ENCODE measurements at places on chromosomes 5 and 9.
A peak's percentile ranks its signal among the peaks of the same experiment; 100 is the strongest.

DNA sequence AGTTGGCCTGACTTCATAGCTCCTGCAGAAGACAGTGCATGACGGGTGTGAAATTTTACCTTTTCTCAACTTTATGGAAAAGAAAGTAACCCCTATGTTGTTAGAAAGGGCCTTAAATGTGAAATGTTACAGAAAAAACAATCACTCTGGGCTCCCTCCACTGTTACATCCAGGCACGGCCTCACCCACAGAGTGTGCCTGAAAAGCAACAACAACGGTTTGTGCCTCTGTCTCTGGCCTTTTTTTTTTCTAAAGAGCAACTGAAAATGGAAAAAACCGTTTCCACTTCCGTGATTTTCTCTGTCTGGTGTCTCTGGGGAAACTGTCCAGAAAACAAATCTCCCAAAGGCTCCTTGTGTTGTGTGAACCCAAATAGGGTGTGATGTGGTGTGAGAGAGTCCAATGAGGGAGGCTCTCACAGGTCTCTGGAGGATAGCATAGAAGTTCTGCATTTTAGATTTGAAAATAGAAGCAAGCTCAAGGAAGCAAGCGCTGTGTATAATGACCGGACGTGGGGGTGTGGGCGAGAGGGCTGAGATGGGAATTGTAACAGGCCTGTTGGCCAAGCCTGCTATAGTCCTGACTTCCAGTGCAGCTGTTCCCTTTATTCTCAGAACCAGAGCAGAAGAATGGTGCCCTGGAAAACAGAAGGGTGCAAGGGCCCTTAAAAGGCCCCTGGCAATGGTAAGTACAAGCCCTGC lies 221.8 kb upstream of the TUT7 start:
- no peak for DNase-seq

- no peak for DNase-seq
Measured at GRCh38 chr5:55338810-55339243, 31.0 kb downstream of the MTREX start.

DNA sequence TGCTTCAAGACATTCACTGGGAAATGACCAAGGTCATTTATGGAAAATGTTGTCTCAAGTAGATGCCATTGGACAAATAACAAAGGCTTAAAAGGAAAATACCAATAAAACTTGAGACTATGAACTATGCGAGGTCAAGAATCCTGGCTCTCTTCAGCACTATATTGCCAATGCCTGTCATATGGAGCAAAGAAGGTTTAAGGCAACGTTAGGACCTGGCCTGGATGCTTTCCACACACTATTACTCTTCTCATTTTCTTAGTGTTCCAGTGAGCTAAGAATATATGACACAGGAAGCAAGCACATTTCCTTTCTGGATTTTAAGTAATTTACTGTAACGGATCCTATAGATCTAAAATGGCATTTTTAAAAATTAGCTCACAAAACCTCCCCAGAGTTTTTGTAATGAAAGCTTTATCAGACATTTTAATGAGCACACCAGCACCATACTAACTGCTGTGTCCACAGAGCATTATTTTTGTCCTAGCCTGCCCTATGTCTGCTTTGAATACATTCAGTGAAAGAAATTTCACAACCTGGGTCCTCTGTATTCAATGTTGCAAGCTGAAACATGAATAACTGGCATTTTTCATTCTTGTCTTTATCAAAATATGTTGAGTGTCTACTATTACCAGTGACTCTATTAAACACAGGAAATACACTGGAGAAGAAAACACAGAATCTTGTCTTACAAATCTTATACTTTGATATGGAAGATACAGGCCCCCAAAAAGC lies 315.6 kb downstream of the CETN3 start:
- no peak for DNase-seq

DNA sequence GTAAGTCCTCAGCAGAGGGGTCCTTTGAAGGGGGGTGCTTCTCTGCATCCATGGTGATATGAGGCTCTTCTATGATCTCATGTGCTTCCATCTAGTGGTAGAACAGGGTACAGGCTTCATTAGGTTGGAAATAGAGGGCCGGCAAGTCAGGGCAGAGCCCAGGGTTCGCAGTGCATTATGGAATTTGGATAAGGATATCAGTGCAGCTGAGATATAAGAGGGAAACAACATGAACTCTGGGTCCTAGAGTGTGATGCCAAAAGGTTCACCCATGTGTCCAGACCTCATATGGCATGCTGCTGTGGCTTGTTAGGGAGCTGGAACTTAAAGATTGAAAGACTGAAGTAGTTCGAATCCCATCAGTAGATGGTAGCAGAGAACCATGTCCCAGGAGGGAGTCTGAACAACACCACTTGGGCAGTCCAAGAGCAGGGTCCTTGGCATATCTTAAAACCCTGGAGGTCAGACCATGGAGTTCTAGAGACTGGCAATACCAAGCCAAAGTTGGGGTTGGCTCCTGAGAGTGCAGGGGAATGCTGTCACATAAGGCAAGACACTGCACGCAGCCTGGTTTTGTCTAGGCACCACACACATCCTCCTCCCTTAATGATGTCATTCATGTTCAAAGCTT lies 2.3 kb downstream of the FAM221B start:
- no peak for DNase-seq

GRCh38 chr9:133673258-133673655 lies 37.1 kb downstream of the DBH start:
- DNase-seq = no peak

- DNase-seq = no peak
Measured at GRCh38 chr5:39750661-39751060, 325.9 kb upstream of the DAB2 start.

DNA sequence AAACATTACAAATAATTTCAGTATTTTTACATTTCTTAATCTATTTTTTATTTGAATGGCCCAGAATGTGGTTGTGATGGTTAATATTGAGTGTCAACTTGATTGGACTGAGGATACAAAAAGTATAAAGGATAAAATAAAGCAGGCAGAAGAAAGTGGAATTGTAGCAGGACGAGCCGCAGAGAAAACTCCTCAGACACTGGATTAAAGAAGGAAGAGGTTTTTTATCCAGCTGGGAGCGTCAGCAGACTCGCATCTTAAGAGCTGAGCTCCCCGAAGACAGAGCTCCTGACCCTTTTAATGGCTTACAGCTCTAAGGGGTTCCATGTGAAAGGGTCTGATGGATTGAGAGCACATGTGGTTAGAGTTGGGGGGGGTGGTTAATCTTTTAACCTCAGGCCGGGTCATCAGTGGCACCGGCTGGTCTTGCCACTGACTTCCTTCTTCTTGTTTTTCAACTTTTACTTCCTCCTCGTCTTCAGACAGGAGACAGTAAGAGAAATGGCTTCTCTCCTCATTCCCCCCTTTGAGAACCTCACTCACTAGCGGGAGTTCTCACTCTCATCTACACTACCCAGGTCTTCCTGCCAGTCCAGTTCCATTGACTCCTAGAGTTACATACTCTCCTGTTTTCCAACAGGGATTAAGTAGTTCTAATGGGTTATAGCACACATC lies 80.0 kb downstream of the TMEM161B start:
- DNase-seq = no peak

DNA sequence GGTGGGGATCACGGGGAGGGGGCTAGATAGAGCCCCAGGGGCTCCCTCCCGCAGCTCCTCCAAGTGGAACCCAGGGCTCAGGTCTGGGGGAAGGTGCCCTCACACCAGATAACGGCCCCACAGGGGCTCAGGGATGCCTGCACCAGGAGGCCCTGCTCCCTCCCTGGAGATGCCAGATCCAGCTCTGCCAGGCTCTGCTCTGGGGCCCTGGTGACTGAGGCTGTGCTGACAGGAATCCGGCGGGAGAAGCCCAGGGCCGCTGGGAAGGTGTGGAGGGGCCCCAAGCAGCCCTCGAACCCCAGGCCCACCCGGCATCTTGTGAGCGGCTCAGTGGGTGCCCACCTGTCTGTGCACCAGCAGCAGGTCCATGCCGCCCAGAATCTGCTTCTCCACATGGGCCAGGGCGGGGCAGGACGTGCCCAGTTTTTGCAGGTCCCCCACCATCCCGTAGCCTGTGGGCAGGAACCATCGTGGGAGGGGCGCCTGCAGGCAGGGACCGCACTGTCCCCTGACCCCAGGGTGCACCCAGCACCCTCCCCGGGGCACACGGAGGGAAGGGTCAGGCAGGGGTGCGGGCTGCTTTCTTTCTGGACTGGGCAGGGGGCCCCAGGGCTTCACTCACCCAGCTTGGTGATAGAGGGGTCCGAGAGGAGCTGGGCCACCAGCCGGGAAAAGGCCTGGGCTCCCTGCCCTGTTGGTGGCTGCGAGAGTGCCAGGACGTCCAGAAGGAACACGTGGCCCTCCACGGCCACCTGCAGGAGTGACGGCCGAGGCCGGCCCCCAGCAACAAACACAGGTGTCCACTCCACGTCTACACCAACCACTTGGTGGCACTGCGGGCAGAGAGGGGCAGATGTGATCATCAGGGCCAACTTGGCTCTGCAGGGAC lies 48.9 kb upstream of the NRARP start:
- no peak for DNase-seq

GRCh38 chr5:163385271-163385670 lies 52.1 kb upstream of the CCNG1 start:
- DNase-seq = no peak

DNA sequence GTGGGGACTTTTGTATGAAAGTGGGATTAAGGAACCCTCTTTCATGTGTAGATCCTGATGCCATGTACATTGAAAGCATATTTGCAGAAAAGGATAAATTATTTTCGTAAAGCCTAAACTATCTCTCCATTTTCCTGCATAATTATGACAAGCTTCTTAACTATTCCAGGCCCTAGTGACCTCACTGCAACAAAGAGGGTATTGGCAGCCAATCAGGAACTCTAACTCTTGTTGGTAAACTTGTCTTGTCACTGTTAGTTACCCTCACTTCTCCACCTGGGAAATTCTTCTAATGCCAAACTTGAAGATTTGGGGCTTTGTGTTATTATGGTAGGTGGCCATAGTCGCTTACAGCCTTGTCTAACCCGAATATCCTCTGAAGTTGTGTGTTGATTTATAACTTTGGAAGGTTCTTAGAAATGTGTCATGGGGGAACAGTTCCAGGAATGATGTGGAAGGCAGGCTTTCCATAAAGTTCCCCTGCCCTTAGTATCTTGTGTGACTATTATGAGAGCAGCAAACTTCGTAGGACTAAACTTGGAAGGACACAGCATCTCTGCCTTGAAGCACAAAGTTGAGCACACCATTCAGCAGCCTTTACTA lies 52.5 kb downstream of the IQGAP2 start:
- DNase-seq = no peak

DNA sequence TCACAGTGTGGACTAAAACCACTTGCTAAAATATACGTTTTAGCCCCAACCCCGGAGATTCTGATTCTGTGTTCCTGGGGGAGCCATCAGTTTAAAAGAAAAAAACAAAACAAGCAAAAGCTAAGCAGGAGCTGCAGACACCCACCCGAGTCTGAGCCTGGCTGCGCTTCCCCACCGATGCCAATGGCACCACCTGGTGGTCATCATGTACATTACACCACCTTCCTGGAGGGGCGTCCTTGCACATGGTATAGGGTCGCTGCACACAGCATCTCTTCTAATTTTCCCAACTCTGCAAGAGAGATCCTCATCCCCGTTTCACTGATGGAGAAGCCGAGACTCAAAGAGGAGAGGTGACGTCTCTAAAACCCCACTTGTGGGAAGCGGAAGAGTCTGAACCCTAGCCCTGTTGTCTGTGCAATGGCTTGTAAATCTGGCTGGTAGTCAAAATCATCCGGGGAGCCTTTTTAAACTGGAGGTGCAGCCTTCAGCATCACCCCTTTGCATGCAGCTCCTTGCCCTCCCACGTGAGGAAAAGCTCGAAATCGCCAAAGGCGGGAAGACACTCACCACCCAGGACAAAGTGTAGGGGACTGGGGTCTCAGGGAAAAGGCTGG lies 23.1 kb upstream of the CNOT6 start:
- DNase-seq = peak; percentile 34

- DNase-seq = no peak
Measured at GRCh38 chr9:88824711-88825110, 166.6 kb upstream of the S1PR3 start.

DNA sequence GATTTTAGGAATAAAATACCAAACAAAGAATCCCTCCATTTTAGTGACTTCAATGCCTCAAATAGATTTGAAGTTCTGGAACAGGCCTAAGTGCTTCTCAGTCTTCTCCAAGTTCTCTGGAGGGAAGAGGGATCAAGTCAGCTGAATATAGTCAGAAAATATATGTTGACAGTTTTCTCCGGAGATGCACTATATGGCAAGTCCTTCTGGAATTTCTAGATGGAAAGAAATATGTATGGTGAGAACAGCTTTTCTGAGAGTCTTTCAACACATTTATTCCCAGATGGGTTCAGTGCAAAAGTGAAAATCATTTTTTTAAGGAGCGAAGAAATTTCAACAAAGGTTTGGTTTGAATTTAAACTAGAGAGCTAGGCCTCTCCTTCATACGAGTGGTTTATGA lies 317.4 kb upstream of the SLC30A5 start:
- DNase-seq = no peak

DNA sequence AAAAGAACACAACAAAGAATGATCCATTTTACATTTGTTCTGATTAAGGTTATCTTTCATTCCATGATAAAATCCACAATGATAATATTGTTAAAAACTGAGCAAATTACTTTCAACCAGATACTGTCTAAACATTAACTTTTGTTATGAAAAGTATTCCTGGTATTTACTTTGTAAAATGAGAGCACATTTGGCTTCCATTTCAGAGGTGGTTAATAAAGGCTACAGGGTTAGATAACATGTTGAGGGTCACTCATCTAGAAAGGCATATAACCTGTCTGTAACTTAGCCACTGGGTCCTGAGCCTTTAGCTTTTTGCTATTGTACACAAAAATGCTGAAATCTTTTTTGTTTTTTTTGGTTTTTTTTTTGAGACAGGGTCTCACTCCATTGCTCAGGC lies 99.3 kb downstream of the ANXA2R start:
- DNase-seq = no peak

All from substantia nigra (tissue), 51 donors.